ENCODE measurements at places on chromosomes 3 and 15. TPM values are rescaled to one million over a fixed set of nuclear protein-coding genes. Genes with fewer than 3 reads are reported as not detected.

DPPA4 gene
- not detected for total RNA-seq

APBA2 gene
- total RNA-seq, result 16.3 TPM

TMEM202 gene
- total RNA-seq, result not detected

CHRNA3 gene
- 0.35 TPM for total RNA-seq

GOLGA8O gene
- total RNA-seq, result 0.37 TPM

FNDC3B gene
- 36.6 TPM for total RNA-seq

CADPS gene
- not detected for total RNA-seq

KY gene
- 0.13 TPM for total RNA-seq

CCRL2 gene
- 0.09 TPM for total RNA-seq

MOBP gene
- total RNA-seq, result not detected

NUDT16 gene
- 7.2 TPM for total RNA-seq

MCTP2 gene
- total RNA-seq, result not detected

TIGIT gene
- total RNA-seq, result not detected

STXBP5L gene
- total RNA-seq, result not detected

QTRT2 gene
- total RNA-seq, result 26.3 TPM

CTXN2 gene
- total RNA-seq, result not detected

BFSP2 gene
- not detected for total RNA-seq

MGLL gene
- 77.9 TPM for total RNA-seq

MORC1 gene
- total RNA-seq, result not detected

EPHB1 gene
- total RNA-seq, result not detected

CYP1A2 gene
- total RNA-seq, result 0.05 TPM

RTP4 gene
- total RNA-seq, result not detected

All from A549 treated with GW870086 at 1 μM for 4 hours (cell line).